IMR-90 (cell line): ENCODE measurements at places on chromosomes 7 and 10.
A peak's percentile ranks its signal among the peaks of the same experiment; 100 is the strongest.

GRCh38 chr7:143305423-143306070 is 10.4 kb upstream of the CLCN1 start:
- peaks cover 39% of the 10 kb centered on the region for H3K36me3 ChIP-seq
- H3K27me3 ChIP-seq, result no peaks in the 10 kb centered on the region
- H3K4me1 ChIP-seq, result peaks cover 4% of the 10 kb centered on the region
- no peak overlapping the region for H3K4me3 ChIP-seq

DNA sequence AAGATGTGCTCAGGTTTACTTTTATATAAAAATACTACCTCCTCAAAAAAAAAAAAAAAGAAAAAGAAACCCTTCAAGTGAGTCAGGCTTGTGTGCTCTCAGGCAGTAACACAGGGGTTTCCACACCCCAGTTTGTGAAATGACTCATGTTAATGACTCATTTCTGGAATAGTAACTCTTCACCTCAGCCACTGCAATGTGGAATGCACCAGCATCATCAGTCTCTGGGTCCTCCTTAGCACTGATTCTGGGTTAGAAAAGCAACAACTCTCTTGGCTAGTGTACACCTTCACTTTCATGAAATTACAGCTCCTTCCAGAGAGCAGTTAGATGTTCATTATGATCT is 110.6 kb downstream of the EMX2 start:
- no peaks in the 10 kb centered on the region for H3K4me1 ChIP-seq
- H3K4me3 ChIP-seq, result no peak overlapping the region
- H3K27ac ChIP-seq, result no peak overlapping the region

- no peaks in the 10 kb centered on the region; the same call in 1 of the 2 replicates for H3K4me1 ChIP-seq
- H3K27ac ChIP-seq, result no peak overlapping the region
- H3K27me3 ChIP-seq, result no peaks in the 10 kb centered on the region
- no peak overlapping the region for H3K4me3 ChIP-seq
- H3K36me3 ChIP-seq, result no peaks in the 10 kb centered on the region
Measured at GRCh38 chr7:93159490-93159889, 11.3 kb upstream of the SAMD9L start.

DNA sequence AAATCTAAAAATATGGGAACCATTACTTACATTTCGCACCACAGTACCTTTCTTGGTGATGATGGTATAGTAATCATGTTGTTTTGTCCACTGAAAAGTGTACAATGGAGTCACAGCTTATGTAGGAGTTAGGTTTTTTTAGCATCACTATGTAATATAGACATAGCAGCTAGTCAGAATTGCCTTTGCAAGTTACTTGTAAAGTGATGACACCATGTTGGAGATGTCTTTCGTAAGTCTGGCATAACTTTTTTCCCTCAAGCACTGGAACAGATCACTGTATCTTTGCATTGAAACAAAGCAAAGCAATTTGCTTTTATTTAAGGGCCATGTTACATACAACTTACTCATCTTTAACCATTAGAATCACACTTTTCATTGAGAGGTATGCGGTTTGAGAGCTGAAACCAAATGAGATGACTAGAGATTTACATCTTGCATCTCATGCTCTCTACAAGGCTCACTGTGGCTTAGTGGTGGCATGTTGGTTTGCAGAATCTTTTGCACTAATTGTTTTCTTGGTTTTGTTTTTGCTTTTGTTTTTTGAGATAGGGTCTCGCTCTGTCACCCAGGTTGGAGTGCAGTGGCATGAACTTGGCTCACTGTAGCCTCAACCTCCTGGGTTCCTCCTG is 18.3 kb downstream of the UBN2 start:
- DNase-seq, result no peak
- peaks cover 10% of the 10 kb centered on the region for H3K36me3 ChIP-seq

GRCh38 chr10:76091926-76092325 is 660.5 kb downstream of the LRMDA start:
- H3K27me3 ChIP-seq, result peaks cover 2% of the 10 kb centered on the region
- no peaks in the 10 kb centered on the region for H3K36me3 ChIP-seq
- DNase-seq, result no peak
- no peak overlapping the region for H3K4me3 ChIP-seq
- no peaks in the 10 kb centered on the region for H3K4me1 ChIP-seq

GRCh38 chr10:26385443-26385842 is 52.7 kb upstream of the APBB1IP start:
- no peaks in the 10 kb centered on the region for H3K36me3 ChIP-seq
- H3K27me3 ChIP-seq, result no peaks in the 10 kb centered on the region
- H3K27ac ChIP-seq, result no peak overlapping the region
- H3K4me3 ChIP-seq, result no peak overlapping the region
- no peaks in the 10 kb centered on the region for H3K4me1 ChIP-seq

- no peak overlapping the region for H3K4me3 ChIP-seq
- no peaks in the 10 kb centered on the region for H3K4me1 ChIP-seq
- H3K27ac ChIP-seq, result no peak overlapping the region
- peak; percentile 80 for DNase-seq
Measured at GRCh38 chr7:18667466-18667865, 171.9 kb downstream of the HDAC9 start.

DNA sequence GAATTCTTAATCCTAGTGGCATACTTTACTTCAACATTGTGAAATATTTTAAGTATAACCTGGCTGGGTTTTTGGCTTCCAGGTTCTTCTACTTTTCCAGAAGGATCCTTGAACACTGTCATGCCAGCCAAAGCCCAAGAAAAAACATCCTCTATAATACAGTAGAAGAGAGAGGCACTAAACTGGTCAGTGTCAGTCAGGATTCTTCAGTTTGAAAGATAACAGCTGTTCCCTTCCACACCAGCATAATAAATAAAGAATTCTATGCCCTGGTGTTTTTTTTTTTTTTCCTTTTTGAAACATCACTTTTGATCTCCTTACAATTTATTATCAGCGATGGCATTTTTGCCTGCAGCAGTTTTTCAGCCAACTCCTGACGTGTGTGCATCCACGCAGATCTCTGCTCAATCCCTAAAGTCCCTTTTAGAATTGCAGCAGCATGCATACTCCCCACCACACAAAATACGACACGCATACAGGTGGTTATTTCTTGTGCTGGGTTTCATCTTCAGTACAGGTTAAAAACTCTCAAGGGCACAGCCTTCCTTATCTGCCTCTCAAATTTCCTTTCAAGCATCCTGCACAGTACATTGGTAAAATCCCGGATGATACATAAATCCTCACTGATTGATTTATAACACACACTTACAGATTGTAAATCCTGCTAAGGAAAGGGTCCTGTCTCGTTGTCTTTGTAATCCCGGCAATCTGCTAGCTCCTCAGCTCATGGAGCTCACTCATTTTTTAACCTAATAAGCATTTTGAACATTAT is 100.2 kb downstream of the TPK1 start:
- no peaks in the 10 kb centered on the region for H3K4me1 ChIP-seq
- no peak overlapping the region for H3K27ac ChIP-seq
- no peaks in the 10 kb centered on the region for H3K27me3 ChIP-seq

GRCh38 chr7:140121326-140121725 is 55.5 kb downstream of the KDM7A start:
- H3K4me3 ChIP-seq, result no peak overlapping the region
- no peak for DNase-seq
- H3K27ac ChIP-seq, result no peak overlapping the region
- H3K4me1 ChIP-seq, result no peaks in the 10 kb centered on the region
- peaks cover 4% of the 10 kb centered on the region; the same call in 1 of the 2 replicates for H3K36me3 ChIP-seq
- H3K27me3 ChIP-seq, result no peaks in the 10 kb centered on the region

DNA sequence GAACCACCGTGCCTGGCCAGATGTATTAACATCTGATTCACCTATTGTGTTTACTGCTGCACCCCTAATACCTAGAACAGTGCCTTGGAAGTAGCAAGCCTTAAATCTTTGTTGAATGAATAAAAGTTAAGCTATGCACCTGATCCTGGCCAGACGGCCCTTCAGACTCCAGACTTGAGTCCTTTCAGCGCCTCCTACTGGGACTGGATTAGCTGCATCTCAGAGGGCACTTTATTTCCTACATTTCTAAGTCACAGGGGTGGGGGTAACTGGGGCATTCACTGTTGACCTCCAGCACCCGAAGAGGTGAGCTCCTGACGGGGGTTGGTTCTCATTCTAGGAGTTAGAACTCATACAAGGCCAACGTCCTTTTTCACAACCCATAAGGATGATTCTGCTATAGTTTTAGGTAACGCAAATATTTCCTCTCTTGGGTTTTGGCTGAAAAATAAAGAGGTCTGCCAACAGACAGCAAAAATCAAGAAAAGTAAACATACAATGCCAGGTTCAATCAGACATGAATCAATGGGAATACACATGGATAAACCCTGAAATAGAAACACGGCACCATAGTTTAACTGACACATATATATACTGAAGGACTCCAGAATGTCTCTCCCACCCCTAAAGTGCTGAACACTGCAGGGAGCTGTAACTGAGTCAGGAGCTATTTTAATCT is 48.0 kb upstream of the DLG5 start:
- H3K4me1 ChIP-seq, result peaks cover 3% of the 10 kb centered on the region; the same call in 1 of the 2 replicates
- peak; percentile 67 for DNase-seq
- H3K27ac ChIP-seq, result no peak overlapping the region
- H3K36me3 ChIP-seq, result peaks cover 25% of the 10 kb centered on the region
- no peaks in the 10 kb centered on the region for H3K27me3 ChIP-seq

GRCh38 chr10:14578060-14578952 is 196.4 kb downstream of the FAM107B start:
- H3K27me3 ChIP-seq, result no peaks in the 10 kb centered on the region
- peaks cover 13% of the 10 kb centered on the region for H3K36me3 ChIP-seq
- DNase-seq, result peak; percentile 68
- peak overlapping the region; percentile 15; the same call in 1 of the 2 replicates for H3K4me3 ChIP-seq
- peaks cover 17% of the 10 kb centered on the region for H3K4me1 ChIP-seq
- peak overlapping the region; percentile 66 for H3K27ac ChIP-seq

- no peak overlapping the region for H3K27ac ChIP-seq
- no peaks in the 10 kb centered on the region for H3K36me3 ChIP-seq
- no peaks in the 10 kb centered on the region for H3K4me1 ChIP-seq
- DNase-seq, result no peak
- no peaks in the 10 kb centered on the region for H3K27me3 ChIP-seq
Measured at GRCh38 chr7:34912236-34912635, 125.0 kb downstream of the DPY19L1 start.

DNA sequence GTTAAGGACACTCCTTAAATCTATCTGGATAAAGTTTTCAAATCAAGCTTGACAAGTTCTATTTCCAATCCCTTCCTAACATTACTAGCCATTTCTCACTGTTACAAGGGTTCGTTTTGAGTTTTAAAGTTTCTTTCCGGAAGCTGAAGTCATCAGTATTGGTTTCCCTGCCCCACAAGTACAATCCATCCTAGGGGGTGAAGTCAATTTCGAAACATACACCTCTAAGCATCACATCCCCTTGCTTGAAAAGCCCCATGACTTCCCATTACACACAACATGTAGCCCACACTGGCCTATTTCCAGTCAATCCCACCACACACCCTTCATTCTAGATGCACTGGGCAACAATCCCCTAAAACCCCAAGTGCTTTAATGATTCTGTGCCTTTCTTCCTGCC is 13.0 kb downstream of the DPY19L1 start:
- H3K4me3 ChIP-seq, result no peak overlapping the region
- no peak overlapping the region for H3K27ac ChIP-seq
- H3K4me1 ChIP-seq, result 0 out of 2 replicates have a peak, but pooled peaks cover 1% of the 10 kb centered on the region
- no peaks in the 10 kb centered on the region for H3K27me3 ChIP-seq

DNA sequence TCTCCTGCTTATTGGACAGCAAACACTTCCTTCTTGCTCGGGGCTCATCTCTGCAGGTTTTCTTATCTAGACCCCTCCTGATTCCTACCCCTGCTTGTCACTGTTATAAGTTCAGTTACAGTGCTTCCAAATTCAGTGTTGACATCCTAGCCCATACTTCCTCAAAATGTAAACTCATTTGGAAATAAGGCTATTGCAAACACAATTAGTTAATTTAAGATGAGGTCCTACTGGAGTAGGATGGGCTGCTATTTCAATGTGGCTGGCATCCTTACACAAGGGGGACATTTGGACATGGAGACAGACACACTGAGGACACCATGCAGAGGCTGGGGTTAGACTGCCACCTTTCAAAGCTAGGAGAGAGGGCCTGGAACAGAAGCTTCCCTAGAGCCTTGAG is 85.2 kb upstream of the NPVF start:
- no peaks in the 10 kb centered on the region for H3K27me3 ChIP-seq
- no peak overlapping the region for H3K4me3 ChIP-seq
- no peak for DNase-seq
- H3K27ac ChIP-seq, result no peak overlapping the region

DNA sequence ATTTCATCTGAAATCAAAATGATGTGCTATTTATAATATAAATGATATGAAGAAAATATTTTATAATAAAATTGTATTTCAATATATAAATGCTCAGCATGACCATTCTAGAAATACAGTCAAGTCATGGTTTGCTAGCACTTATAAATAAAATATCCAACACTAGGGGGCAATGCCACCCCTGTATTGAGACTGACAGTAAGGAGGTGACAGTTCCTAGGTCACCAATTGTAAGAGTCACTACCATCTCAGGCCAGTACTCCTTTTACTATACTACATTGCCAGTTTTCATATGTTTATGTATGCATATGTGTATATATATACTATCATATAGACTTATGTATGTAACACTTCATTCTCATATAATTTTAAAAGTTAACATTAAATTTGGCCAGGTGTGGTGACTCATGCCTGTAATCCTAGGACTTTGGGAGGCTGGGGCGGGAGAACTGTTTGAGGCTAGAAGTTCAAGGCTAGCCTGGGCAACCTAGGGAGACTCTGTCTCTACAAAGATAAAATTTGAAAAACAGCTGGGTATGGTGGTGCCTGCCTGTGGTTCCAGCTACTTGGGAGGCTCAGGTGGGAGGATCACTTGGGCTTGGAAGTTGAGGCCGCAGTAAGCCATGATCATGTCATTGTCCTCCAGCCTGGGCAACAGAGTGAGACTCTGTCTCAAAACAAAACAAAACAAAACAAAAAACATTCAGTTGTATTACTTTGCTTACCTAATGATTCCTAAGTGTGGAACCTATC is 2.4 kb upstream of the CNOT4 start:
- H3K27ac ChIP-seq, result no peak overlapping the region
- no peaks in the 10 kb centered on the region for H3K27me3 ChIP-seq
- H3K4me1 ChIP-seq, result no peaks in the 10 kb centered on the region
- H3K36me3 ChIP-seq, result no peaks in the 10 kb centered on the region
- no peak overlapping the region for H3K4me3 ChIP-seq

GRCh38 chr7:157996359-157997079 is 591.1 kb downstream of the PTPRN2 start:
- H3K27me3 ChIP-seq, result no peaks in the 10 kb centered on the region
- DNase-seq, result no peak
- H3K4me1 ChIP-seq, result no peaks in the 10 kb centered on the region

DNA sequence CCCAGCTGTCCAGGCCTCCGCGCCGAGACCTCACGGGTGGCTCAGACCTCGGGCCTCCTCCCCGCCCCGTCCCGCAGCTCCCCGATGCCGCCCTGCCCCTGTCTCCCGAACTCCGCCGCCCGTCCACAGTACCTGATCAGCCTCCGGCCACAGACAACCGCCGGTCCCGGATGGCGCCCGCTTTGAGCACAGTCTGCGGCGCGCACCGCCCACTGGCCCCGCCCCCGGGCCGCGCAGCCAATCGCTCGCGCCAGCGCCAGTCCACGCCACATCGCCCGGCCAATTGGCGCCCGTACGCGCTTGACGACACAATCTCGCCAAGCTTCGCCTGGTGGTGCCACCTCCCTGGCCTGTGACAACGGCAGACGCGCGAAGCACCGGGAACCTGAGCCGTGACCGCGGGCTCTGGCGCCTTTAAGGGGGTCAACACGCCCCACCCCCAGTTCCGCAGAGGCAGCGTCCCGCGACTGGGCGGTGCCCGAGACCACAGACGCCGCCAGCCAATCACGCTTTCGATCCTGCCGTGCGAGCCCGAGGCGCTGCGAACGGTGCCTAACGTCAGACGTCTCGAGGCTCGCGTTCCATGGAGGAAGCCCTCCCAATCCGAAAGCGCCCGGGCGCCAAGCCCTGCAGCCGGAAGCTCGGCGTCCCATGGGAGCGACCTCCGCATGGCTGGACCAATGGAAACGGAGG is at the start of gene IDI1:
IDI1 (minus strand) TSS at position 388 of the 693 bp plus-strand sequence; CDS start at position 272, 116 bp downstream.
- no peaks in the 10 kb centered on the region for H3K27me3 ChIP-seq
- peaks cover 5% of the 10 kb centered on the region for H3K4me1 ChIP-seq
- peaks cover 2% of the 10 kb centered on the region for H3K36me3 ChIP-seq
- DNase-seq, result peak; percentile 98
